ENCODE measurements at places on chromosomes 2 and 18.

GRCh38 chr2:62465741-62466502 lies 40.1 kb downstream of the TMEM17 start:
- no peak for DNase-seq

GRCh38 chr2:174610243-174610995 lies 12.8 kb upstream of the WIPF1 start:
- DNase-seq: no peak

GRCh38 chr2:140737006-140737405 lies 1393.8 kb downstream of the LRP1B start:
- DNase-seq: no peak

DNA sequence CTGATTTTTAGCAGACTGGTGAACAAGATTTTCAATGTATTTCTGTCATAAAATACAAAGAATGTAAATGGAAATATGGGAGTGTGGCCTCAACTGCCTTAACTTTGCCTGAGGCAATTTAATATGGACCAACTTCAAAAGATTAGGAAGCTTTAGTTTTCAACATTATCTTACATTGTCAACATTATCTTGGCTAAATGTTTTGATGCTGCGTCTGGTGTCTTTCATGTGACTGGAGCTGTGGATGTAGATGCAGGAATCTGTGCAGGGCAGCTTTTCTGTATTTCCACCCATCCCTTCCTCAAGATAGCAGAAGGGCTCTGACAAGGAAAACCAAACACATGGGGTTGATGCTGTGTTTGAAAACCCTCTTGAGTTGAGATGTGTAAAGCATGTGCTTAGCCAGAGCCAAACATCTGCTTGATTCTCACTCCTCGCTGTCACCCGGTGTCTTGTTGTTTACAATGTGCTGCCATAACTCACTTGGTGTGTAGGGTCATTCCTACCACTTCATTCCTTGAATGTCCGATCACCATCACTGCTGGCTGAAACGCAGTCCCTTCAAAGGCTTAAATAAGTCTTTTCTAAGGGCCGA lies 33.0 kb downstream of the COPS8 start:
- DNase-seq: no peak

GRCh38 chr2:203997980-203998809 lies 61.6 kb downstream of the ICOS start:
- no peak for DNase-seq

DNA sequence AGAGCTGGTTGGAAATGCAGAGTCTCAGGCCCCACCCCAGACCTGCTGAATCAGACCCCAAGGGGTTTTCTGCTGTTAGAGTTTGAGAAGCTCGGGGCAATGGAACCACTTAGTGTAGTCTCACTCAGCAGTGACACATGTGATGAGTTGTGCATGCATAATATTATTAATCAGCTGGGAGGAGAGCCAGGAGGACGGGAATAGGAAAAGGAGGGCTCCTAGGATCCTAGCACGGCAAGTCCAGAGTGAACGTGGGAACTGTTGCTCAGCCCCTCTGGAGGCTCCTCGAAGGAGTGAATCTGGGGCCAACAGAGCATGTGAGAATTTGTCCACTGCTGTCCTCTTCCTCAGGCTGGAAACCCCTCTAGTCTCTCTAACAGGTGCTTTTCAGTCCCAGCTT lies 87.1 kb downstream of the HS1BP3 start:
- DNase-seq: no peak

GRCh38 chr2:239583879-239584859 lies 183.3 kb upstream of the HDAC4 start:
- no peak for DNase-seq

DNA sequence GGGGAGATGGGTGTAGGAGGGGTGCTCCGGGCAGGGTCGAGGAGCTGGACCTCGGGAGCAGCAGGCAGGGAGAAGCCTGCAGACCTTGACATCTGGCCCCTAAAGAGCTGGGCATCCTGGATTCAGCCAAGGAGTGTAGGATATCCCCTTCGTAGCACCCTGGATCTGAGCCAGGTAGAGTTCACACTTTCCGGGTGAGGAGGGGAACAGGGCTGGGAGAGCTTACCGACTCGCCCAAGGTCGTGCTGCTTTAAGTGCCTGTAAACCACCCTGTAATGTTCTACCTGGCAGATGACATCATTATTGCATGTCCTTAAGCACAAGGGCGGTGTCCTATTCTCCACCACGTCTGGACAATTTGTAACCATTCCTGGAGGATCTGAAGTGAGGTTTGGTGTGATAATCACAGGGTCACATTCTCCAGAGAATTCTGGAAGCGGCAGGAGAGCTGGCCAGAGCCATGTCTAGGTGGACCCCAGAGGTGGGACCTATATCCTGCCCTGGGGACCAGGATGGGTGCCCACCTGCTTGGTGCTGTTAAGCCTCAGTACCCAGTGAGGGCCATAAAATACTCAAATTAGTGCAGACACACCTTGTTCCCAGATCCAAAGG lies 14.6 kb downstream of the ITM2C start:
- DNase-seq: peak; percentile 30

- DNase-seq: no peak
Measured at GRCh38 chr18:73043211-73043610, 175.4 kb upstream of the NETO1 start.

GRCh38 chr18:49920731-49921130 lies 107.4 kb upstream of the ACAA2 start:
- DNase-seq: no peak

- DNase-seq: no peak
Measured at GRCh38 chr2:42838133-42838532, 45.8 kb upstream of the HAAO start.

- no peak for DNase-seq
Measured at GRCh38 chr2:74688881-74689280, 34.8 kb downstream of the SEMA4F start.

GRCh38 chr2:128751746-128752145 lies 433.1 kb upstream of the HS6ST1 start:
- no peak for DNase-seq

DNA sequence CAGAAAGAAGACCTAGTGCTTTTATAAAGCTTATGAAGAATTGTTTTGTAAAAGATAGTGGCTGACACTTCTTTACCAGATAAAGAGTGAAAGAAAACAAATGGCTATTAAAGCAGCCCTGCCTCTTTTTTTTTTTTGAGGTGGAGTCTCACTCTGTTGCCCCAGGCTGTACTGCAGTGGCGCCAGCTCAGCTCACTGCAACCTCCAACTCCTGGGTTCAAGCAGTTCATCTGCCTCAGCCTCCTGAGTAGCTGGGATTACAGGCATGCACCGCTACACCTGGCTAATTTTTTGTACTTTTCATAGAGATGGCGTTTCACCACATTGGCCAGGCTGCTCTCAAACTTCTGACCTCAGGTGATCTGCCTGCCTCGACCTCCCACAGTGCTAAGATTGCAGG lies 12.9 kb downstream of the ARPC2 start:
- DNase-seq: no peak

DNA sequence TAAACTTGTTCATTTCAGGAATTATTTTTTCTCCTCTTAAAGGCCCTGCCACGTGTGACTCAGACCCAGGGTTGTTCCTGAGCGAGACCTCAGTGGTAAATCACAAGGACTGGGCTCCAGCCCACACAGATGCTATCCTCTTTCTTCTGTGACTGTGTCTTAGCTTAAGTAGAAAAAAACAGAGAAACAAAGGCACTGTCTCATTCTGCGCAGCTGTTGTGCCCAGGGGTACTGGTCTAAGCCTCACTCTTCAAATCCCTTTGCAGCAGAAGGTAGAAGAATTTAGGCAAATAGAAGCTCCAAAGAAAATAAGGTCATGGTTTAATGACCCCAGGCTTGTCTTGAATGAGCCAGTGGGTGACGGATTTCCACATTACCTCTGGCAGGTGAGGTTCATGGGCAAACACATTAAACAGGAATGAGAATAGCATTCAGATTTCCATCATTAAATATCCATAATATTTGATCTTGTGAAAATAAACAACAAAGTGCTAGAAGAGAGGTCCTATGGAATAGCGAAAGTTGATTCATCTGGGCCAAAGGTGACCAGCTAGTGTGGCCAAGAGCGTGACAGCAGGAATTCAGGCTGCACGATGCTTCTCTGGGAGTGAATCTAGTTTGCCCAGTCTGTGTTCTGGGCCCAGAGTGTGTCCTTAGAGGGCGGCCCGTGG lies 63.3 kb downstream of the LIPG start:
- DNase-seq: no peak

DNA sequence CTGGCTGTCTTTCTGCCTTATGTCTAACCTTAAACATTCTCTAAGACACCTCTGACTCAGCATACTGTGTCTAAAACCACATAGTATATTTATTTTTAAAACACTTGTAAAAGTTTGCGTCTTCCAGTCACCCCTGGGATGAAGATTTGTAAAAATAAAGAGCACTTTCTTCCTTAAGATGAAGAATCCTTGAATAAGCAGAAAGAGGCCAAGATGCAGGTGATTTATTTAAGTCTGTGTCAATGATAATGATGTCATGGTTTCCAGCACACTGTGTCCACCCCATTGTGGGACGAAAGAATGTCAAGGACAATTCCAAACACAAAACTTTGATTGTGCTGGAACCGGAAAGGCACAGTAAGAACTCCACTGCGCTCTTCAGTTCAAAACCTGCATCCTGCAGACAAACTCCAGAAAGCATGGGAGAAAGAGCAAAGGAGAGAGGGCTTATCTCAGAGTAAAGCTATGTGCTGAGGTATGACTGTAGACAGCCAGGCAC lies 92.9 kb downstream of the ZEB2 start:
- no peak for DNase-seq

- DNase-seq: no peak
Measured at GRCh38 chr18:39215920-39216319, 1650.3 kb upstream of the CELF4 start.

GRCh38 chr18:58241877-58242276 lies 197.9 kb downstream of the NEDD4L start:
- DNase-seq: no peak

- DNase-seq: no peak
Measured at GRCh38 chr2:140759426-140760156, 1371.2 kb downstream of the LRP1B start.

DNA sequence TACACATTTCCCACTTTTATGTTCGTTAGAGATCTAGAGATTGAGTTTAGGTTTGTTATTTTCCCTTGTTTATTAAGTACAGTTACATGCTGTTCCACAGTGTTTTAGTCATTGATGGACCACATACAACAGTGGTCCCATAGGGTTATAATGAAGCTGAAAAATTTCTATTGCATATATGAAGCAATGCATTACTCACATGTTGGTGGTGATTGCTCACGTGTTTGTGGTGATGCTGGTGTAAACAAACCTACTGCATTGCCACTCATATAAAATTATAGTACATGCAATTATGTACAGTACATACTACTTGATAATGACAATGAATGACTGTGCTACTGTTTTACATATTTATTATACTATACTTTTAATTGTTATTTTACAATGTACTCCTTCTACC lies 51.0 kb upstream of the NXPH2 start:
- no peak for DNase-seq

DNA sequence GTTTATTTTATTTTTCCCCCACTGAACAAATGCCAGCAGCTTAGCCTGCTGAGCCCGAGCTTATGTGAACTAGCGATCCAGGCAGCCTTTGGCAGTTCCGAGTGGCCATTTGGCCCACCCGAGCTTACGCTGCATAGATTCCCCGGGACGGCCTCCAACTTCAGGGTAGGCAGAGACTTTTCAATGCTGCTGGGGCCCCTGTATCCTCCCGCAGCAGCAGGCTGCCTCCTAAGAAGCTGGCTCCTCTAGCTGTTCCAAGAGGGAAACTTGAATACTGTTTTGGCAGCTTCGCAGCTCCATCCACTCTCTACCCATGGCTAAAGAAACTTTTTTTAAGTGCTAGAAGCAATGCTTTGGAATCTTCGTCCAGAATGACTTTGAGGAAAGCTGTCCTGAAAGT lies 295.2 kb downstream of the SS18 start:
- no peak for DNase-seq

- DNase-seq: no peak
Measured at GRCh38 chr2:206116278-206116677, 30.3 kb upstream of the INO80D start.

DNA sequence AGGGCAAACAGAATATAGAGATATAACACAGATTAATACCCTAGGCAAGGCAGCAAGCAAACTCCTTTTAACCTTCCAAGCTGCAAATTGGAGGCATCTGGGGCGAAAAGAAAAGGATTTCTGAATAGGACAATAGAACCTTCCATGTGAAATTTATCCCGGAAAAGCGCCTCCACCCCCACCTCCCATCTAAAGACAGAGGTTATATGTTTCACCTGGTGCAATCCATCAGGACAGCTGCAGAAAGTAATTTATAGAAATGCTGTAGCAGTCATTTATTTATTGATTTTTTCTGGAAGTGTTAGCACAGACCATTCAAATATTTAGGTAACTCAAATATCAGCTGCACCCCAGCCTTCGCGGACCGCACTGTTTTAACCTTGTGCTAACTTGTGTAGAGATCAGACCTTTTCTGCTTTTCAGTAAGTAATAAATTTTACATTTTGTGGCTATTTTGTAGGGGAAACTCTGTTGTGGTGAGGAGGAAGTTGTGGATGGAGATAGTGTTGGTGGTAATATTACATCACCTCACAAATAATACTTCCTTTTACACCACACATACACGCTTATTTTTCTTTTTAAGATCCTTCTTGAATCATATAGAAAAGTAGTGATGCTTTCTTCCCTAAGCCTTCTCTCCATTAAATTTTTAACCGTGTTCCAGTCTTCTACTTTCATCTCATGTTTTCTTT lies 919.3 kb upstream of the CDH2 start:
- DNase-seq: no peak

- no peak for DNase-seq
Measured at GRCh38 chr2:131056204-131056931, 36.9 kb downstream of the FAM168B start.

DNA sequence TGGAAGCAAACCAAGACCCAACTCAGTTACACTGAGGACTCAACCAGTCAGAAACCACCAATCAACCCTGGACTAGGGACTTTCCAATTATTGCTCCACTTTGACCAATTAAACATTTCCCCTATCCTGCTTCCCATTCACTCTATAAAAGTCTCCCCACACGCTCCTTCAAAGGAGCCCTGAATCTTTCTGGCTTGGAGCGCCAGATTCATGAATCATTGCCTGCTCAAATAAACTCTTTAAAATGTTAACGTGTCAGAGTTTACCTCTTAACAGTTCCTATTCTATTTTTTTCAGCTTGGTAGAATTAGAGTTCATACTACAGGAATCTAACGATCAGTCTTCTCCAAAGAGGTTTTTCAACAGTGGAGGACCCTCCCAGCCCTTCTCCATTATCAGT lies 20.7 kb upstream of the SULT1C2 start:
- DNase-seq: no peak

DNA sequence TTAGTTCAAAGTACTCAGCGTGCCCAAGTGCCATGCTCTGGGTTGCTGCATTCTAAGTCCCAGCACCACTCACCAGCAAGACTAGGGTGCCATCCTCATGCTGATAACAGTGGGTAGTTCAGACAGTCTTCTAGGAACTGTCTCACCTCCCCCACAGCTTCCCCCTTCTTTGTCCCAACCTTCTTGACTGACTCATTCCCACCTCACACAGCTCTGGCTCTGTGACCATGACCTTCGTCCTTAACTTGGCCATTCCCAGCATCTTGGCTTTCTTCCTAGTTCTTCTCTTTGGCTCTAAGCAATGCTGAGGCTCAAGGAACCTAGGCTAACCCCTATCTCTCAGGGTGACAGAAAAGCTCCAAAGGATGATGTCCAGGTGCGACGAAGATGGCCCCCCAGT lies 20.0 kb upstream of the CXCR4 start:
- no peak for DNase-seq

Data from activated naive CD4-positive, alpha-beta T cell treated with anti-CD3 and anti-CD28 coated beads, Interleukin-2, amount 50 U/mL, for 72 hours (primary cell).